ENCODE measurements at places on chromosomes 4 and X.

- DNase-seq, result no peak
Measured at GRCh38 chrX:148412006-148412405, 88.4 kb upstream of the AFF2 start.

DNA sequence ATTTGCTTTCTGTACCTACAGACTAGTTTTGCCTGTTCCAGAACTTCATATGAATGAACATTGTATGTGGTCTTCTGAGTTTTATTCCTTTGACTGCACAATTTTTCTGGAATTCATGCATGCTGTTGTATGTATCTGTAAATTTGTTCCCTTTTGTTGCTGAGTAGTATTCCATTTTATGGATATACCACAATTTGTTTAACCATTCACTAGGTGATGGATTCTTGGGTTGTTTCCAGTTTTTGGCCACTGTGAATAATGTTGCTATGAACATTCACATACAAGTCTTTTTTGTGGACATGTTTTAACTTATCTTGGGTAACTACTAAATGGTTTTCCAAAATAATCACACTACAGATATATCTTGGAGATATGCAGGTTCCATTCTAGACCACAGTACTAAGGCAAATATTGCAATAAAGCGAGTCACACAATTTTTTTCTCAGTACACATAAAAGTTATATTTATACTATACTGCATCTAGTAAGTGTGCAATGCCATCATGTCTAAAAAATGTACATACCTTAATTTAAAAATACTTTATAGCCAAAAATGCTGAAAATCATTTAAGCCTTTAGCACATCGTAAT, 58.7 kb downstream of the TSPAN5 start:
- DNase-seq, result no peak

DNA sequence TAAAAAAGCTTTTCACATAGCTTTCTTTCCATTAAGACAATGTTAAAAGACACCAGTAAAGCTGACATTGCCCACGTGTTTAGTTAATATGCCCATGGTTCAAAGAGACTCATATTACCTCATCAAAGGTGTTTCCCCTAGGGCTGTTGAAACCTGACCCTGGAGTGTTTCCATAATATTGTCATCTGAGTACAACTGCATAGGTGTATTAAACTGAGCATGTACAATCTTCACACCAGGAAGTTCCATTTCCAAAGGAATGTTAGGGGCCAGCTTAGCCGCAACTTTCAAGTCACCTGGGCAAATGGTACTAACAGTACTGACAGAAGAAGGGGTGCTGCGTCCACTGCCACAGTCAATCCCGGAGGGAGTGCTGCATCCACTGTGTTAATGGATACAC, 27.1 kb downstream of the PDLIM3 start:
- no peak for DNase-seq

GRCh38 chr4:156738766-156739165, 232.8 kb downstream of the PDGFC start:
- no peak for DNase-seq

GRCh38 chr4:912548-913279, 19.4 kb downstream of the GAK start:
- no peak for DNase-seq

GRCh38 chr4:173357939-173358338, 12.8 kb upstream of the SAP30 start:
- DNase-seq, result no peak

DNA sequence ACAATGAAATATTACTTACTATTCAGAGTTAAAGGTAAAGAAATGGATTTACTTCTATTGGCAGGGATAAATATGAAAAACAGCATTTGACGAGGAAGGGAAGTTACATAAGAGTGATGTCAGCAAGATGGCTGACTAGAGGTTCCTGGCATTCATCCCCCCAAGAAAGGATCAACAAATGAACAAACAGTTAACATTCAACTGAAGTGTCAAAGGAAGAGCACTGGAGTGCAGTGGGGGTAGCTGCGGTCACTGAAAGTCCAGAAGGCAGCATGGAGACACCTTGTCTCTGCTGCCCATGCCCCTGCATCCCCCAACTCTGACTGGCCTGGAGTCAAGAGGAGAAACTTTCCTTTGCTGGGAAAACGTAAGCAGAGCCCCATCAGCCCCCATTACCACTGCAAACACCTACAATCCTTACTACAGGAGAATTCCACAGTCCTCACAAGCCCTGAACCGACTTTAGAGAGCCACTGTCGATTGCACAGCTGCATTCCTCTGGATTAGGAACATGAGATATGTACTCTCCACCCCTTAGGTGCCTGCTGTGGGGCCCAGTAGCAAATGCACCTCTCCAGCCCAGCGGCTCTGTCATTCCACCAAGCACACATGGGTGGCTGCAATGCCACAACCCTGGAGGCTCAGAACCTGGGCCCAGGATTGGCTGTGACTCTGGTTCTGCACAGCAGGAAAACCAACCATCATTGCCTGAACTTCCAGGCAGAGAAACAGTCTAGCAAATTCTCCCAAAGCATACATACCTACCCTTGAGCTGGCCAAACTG, 79.5 kb downstream of the CBR4 start:
- DNase-seq, result no peak

DNA sequence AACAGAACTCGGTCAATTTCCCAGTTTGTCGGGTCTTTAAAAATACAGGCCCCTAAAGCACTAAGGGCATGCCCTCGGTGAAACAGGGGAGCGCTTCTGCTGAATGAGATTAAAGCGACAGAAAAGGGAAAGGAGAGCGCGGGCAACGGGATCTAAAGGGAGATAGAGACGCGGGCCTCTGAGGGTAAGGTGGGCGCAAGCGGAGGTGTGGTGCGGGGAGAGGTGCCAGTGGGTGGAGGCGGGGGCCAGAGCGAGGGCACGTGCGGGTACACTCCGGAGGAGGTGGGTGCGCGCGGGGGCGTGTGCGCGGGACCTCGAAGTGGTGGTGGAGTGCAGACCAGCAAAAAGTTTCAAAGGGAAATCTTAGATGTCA, 787 bp upstream of the TET2 start:
- DNase-seq, result no peak

GRCh38 chrX:31139961-31140360, 68.1 kb upstream of the FTHL17 start:
- no peak for DNase-seq

DNA sequence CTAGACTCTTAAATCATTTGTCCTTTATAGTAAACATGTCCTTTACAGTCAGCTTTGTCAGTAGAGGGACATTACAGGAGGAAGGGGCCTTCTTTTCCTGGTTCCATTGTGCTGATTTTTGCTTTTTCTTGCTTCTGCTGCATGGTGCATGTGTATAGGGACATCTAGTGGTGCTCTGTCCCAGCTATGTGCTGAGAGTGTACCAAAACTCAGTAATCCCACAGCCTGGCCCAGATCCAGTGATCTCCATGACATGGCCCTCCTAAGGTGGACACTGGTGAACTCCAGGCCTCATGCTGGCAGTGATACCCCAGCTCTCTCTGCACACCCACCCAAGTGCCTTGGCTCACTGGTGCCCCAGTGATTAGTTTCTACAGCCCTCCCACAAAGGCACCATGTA, 45.2 kb downstream of the MAGEB17 start:
- no peak for DNase-seq

DNA sequence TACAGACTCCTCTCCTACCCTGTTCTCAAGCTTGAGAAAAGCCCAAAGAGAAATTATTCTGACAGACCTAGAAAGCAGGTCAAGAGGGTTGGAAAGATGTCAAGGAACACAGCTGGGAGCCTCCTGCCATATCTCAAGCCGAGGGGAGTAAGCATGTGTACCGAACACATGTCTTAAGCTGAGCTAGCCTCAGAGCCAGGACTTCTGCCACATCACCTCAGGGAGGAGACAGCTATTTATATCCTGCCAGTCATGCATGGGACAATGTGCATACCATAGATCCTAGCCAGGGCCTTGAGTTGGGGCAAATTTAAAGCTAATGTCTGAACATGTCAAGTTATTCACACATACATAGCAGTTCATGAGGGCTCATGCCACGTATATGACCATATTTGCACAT, 11.8 kb downstream of the TMEM31 start:
- DNase-seq, result no peak

GRCh38 chr4:139266208-139266582, 13.8 kb downstream of the MGARP start:
- DNase-seq, result no peak

GRCh38 chr4:59540311-59540710, 1659.8 kb upstream of the ADGRL3 start:
- DNase-seq, result no peak

GRCh38 chrX:32041181-32041580, 969.3 kb upstream of the FTHL17 start:
- DNase-seq, result no peak

DNA sequence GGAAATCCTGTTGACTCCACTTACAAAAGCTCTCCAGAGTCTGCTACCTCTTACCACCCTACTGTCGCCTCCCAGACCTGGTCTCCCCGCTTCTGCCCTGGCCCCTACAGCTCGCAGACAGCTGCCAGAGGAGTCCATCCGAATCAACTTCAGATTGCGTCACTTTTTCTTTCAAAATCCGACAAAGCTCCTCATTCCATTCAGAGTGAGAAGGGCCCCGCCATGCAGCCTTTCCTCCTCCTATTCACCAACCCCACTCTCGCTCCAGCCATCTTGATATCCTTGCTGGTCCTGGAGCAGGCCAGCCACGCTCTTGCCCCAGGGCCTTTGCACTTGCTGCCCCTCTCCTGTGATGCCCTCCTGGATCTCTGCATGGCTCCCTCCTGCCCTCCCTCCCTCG, 5.2 kb upstream of the OPN1LW start:
- DNase-seq, result no peak

- no peak for DNase-seq
Measured at GRCh38 chr4:26030260-26030667, 116.2 kb downstream of the SMIM20 start.

GRCh38 chr4:48129307-48130014, 4.6 kb downstream of the TXK start:
- no peak for DNase-seq

GRCh38 chr4:25835384-25835783, 27.4 kb downstream of the SEL1L3 start:
- DNase-seq, result no peak

GRCh38 chr4:56414135-56414670, 21.2 kb downstream of the PPAT start:
- DNase-seq, result no peak

DNA sequence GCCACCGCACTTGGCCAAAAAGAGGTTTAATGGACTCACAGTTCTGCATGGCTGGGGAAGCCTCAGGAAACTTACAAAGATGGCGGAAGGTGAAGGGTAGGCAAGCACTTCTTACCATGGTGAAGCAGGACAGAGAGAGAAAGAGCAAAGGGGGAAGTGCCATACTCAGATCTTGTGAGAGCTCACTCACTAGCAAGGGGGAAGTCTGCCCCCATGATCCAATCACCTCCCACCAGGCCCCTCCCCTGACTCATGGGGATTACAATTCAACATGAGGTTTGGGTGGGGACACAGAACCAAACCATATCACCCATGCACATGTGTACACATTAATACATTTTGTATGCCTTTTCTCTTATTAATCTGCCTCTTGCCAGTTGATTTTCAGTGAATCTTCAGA, 77.2 kb upstream of the HSD17B10 start:
- no peak for DNase-seq

GRCh38 chrX:78384486-78384885, 57.1 kb upstream of the CYSLTR1 start:
- DNase-seq, result no peak

- no peak for DNase-seq
Measured at GRCh38 chr4:168813890-168814289, 196.2 kb downstream of the CBR4 start.

DNA sequence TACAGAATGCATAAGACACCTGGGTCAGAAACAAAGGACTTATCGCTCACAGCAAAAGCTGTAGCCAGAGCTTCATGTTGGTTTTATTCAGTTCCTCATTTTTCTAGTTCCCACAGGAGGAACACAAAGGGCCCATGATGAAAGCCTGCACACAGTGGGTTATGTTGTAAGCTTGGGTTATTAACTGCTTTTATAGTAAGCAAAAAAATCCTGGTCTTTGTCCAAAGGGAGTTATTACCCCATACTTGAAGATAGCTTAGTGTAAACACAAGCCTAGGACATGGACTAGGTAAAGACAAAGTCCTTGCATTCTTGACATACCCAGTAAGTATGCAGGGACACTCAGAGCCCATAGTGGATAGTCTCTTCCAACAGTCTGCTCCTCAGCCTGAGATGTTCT, 11.7 kb downstream of the BBS12 start:
- no peak for DNase-seq

GRCh38 chr4:16826406-16826910, 72.0 kb downstream of the LDB2 start:
- no peak for DNase-seq

DNA sequence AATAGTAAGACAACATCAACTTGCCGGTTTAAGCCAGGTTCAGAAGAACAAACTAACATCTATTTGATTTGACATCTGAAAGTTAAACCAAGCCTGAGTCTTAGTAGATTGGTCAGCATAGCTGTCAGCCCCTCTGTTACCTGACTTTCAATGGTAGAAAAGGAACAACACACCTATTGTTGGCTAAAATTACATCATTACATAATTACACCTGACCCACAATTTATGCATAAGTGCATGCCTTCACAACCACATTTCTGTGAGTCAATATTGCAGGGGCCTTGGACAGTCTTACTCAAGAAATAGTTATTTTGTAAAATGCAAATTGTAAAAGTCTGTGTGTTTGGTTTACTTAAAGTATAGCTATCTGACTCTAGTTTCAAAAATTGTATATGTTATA, 36.2 kb downstream of the EGFL6 start:
- DNase-seq, result no peak

DNA sequence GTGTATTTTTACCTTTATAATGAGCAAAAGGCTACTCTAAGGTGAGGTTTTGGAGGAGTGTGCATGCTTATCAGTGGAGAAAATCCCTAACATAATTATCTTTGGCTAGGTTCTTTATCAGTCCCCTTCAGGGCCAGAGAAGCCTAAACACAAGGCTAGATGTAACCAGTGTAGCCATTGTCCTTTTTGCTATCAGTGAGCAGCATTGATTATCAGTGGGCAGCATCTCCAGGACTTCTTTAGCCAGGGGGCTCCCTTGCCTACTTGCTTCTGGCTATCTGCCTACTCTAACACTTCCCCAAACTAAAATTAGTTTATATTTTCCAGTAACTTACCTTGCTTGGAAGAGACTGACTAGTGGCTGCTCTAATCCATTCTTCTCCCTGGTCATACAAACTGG, 595.6 kb downstream of the TRAM1L1 start:
- DNase-seq, result no peak

DNA sequence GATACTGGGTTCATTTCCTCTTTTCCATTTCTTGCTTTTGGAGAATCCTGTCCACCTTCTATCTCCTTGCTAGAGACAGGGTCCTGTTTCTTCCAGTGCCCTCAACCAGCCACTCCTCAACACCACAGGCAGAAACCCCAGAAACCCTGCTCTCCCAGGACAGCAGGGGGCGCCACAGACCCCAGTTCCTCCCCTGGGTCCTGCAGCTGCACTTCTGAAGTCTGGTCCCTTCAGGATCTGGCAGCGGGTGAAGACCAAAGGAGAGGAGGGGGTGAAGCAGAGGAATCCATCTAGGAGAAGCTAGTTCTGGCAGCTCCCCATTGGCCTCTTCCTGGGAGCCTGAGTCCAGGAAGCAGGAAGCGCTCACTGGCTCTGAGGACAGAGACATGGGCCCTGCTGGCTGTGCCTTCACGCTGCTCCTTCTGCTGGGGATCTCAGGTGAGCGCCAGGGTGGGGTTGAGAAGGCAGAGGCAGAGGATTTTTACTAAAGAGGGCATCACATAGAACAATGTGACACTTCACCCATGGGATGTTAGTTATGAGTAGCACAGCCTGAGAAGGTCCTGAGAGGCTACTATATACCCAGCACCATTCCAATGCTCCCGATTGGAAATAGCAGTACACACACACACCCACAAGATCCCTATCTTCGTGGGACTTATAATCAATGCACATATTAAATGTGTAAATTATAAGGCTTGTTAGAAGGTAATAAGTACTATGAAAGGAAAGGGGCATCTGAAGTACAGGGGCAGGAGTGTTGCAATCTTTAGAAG, at the start of gene PRSS48:
PRSS48 (plus strand) TSS at position 375 of the 776 bp plus-strand sequence; CDS start at position 387, 12 bp downstream.
- peak; percentile 49 for DNase-seq
